Ureter (tissue), 1 donor: ENCODE measurements at places on chromosomes 6 and 20.

- peak; percentile 68 for DNase-seq
These were observed 867 bp downstream of the TCF21 start for GRCh38 chr6:133889557-133890403.

DNA sequence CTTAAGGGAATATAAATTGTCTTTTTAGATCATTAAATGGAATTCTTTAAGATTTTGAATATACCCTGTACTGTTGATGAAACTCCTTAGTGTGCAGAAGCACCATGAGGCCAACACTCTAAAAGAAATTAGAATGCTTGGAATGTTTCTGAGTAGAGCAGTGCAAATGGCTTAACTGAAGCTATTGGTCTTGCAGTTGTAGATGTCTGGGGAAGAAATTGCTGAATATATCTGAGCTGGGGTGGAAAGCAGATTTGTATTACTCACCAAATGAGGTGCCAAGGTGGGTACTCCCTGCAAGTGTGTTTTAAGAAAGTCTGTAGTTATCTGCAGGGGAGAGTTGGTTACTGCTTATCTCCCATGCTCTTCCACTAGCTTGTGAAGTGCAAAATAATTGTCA, 119.0 kb downstream of the ADGRG6 start:
- no peak for DNase-seq

GRCh38 chr6:14121936-14122344, 4.4 kb downstream of the CD83 start:
- DNase-seq, result no peak

DNA sequence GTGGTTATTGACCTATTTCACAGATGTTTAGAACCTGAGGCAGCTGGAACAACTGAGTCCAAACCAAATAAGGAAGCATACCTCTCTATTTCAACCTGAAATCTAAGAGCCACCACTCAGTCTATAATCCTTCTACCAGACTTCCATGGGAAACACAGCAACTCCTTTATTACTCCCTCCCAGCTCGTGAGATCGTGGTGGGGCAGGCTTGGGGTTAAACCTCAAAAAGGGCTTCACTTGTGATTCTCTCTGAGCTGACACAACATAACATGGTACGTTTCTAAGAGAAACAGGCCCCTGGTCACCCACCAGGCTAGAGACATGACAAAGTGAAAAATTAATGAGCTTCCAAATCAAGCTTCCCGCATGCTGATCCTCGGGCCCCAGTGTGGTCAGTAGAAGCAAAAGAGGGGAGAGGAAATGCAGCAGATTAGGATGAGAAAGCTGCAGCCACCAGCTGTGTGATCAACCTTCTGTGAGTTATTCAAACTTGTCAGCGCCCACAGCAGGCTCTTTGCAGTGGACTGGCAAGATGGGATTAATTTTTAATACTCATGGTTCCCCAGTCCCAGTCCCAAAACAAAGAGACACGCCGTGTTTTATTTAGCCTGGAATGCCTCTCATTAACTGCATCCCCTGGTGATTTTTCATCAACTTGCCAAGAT, 9.3 kb downstream of the PKHD1 start:
- no peak for DNase-seq

DNA sequence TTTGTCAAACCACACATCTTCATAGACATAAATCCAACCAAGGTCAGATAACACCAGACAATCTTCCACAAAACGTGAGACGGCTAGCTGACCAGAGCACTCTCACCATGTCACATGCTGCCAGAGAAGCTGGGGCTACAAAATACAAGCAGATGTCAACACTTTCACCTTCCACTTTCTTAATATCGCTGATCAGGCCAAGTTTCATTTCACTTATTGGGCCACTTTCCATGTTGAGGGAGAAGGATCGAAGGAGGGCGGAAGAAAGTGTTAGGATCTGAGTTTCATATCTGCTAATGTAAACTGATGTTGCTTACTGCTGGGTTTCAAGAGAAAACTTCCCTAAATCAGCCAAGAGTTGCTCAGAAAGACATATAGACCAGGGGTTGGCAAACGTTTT, 177.0 kb upstream of the PRDM1 start:
- no peak for DNase-seq

DNA sequence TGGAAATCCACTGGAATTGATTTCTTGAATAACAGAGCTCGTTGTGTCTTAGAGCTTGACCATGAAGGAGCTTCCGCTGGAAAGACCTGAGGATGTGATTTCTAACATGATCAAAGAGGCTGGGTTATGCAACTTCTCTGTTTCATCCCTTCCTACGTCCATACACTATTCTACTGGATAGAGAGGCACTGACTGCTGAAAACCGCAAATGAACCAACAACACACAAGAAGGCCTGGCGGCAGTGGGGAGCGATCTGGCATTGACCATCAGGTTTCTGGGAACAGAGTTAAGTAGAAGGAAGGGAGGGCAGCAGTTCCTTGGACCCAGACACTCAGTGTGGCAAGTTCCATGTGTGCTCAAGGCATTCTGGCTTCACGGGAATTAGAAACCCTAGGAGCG, 13.3 kb downstream of the LRRN4 start:
- DNase-seq, result no peak

DNA sequence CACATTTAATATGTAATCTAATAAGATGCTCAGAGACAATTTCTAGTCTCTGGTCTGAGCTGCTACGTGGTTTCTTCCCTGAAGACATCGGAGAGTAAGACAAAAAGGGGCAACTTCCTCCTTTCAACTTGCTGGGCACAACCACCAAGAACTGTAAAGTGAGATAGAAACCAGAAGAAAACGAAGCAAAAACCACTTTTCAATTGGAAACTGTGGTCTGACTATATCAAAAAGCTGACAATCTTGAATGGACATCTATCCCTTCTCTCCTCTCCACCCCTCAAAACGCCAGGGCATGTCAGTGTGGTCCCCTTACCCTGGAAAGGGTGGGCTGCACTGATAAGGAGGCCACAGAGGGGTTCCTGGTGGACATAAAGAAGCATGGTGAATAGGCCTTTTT, 269.1 kb downstream of the CD83 start:
- DNase-seq, result no peak

GRCh38 chr20:2799271-2799670, 1.2 kb downstream of the CPXM1 start:
- no peak for DNase-seq
